Stimulated activated CD4-positive, alpha-beta T cell treated with anti-CD3 and anti-CD28 coated beads, Interleukin-15, amount 100 ng/mL, for 1 hour (primary cell): ENCODE measurements at places on chromosomes 2 and 18.

GRCh38 chr18:77061281-77061945 is 71.2 kb downstream of the MBP start:
- no peak for DNase-seq

- no peak for DNase-seq
Observed at GRCh38 chr2:131557558-131558321, 30.1 kb downstream of the CCDC74A start.

DNA sequence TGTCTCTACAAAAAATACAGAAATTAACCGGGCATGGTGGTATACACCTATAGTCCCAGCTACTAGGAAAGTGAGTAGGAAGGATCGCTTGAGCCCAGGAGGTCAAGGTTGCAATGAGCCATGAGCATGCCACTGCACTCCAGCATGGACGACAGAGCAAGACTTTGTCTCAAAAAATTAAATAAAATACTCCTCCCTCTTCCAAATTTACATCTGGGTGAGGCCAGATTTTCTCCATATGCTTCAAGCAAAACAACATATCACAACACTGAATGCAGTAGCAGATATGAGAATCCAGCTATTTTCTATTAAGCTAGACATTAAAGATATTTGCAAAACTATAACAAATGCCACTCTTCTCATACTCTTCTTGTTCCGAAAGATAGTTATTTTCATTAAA is 20.9 kb downstream of the MEMO1 start:
- no peak for DNase-seq

GRCh38 chr2:201256082-201256481 is 4.3 kb upstream of the CASP8 start:
- DNase-seq = no peak

- no peak for DNase-seq
Observed at GRCh38 chr2:170881840-170882239, 47.2 kb upstream of the GORASP2 start.

DNA sequence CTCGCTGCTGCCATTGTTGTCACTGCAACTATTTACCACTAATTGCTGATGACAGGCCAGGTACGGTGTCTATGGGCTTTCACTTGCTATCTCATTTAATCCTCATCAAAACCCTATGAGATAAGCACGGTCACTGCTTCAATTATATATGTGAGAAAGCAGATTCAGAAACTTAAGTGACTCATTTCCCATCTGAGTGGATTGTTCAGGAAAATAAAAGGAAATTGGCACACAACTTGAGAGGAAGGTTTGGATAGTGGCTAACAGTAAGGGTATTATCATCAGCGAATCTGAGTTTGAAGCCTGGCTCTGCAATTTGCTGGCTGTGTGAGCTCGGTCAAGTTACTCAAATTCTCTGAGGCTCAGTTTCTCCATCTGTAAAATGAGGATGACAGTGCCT is 196.0 kb downstream of the KCNS3 start:
- DNase-seq = no peak

- DNase-seq = no peak
Observed at GRCh38 chr18:44482761-44483160, 197.9 kb upstream of the SETBP1 start.

DNA sequence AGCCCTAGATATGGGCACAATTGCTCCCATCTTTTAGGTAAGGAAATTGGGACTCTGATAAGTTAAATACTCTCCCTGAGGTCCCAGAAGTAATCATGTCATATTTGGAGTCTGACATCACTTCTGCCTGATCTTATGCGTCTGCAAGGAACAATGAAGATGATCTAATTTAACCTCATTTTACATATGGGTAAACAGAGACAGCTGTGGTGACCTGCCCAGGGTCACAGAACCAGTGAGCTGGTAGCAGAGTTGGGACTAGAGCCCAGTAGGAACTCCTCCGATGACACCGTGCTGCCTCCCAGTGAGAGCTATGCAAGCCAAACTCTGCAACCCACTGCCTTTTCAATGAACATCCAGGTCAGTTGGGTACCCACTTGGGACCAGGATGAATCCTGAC is 17.8 kb downstream of the CTAGE1 start:
- DNase-seq = no peak

DNA sequence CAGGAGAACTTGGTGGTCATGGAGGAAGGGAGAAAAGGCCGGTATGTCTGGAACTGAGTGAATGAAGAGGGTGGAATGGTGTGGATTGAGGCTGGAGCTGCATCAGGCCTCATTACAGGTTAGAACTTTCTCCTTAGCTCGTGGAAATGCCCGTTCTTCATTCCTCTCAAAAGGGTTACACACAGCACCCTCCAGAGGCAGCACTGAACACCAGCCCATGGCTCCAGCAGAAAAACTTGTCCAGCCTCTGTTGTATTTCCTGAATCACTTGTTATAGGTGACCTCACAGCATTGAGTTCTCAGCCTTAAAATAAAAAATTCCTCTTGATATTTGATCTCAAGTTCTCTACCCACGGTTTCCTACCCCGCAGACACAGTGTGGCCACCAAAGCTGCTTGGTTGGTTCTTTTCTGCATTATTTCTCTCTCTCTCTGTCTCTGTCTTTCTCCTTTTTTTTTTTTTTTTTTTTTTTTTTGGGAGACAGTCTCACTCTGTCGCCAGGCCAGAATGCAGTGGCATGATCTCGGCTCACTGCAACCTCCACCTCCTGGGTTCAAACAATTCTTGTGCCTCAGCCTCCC is 89.6 kb downstream of the ITGB1BP1 start:
- no peak for DNase-seq

DNA sequence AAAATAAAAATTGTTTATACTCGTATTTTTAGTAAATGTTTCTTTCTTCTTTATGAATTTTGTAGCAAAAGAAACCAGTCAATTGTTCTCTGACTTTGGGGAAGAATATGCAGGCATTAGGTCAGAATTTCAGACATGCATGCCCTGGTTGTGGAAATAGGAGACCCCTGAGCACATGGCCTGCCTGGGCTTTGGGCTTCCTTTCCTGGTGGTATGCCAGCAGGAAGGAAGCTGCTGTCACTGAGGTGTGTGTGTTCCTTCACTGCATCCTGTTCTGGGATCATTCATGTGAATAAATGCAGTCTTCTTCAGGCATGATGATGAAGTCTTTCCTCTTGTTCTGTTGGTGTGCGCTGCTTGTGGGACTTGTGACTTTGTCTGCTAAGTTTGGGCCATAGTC is 920.2 kb upstream of the VRK2 start:
- no peak for DNase-seq

DNA sequence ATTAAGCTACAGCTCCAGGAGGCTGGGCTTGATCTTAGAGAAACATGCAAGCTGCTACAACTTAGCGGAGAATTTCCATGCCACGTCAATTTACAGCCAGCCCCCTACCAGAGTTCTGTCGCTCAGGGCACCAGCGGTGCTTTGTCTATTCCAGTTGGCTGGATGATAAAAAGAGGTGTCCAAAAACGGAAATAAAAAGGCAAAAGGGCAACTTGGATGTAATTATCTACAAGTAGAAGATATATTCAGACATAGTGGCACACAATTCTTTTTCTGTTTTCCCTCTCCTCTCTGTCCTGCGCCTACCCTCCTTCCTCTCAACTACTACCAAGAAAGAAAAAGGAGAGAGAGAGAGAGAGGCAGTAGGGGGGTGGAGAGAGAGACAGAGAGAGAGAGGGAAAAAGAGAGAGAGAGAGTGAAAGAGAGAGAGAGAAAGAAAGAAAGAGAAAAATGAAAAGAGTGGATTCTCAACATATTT is 363 bp upstream of the RFTN2 start:
- DNase-seq = no peak

DNA sequence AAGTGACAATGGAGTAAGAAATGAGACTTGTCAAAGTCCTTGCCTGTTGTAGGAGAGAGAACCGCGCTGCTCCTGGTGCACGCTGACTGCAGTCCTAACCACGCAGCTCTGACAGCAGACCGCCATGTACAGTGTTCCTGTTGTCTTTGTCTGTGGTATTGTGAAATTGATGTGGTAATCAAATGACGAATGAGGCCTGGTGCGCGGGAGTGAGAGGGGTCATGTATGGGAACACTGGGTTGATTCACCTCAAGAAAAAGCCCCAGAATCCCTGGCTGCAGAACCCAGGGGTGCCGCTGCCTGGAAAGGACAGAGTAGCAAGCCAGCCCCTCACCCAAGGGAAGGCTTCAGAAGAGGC is 64.0 kb downstream of the INPP4A start:
- no peak for DNase-seq

DNA sequence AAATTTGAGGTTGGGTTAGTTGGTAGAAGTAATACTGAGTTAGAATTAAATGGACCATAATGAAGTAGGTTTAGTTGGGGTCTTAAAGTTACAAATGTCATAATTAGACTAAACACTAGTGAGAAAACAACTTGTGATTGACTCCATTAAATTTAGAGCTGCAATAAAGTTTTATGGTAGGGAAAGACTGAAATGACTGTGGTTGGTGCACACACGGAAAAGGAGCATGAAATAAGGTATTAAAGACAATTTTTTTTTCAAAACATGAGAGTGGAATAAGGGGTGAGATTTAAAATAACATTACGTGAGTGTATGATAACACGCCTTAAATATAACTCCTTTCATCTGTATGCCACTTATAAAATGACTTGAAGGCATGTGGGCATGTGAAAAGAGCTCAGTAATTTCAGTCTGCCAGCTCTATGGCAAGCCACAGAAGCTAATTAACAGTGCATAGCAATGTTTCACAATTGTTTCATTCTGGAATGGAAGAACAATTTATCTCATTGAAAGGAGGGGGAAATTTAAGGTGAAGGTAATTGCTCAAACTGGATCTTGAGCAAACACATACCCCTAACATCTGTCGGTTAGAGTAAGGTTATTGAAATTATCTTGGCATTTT is 1.4 kb downstream of the FRZB start:
- no peak for DNase-seq

DNA sequence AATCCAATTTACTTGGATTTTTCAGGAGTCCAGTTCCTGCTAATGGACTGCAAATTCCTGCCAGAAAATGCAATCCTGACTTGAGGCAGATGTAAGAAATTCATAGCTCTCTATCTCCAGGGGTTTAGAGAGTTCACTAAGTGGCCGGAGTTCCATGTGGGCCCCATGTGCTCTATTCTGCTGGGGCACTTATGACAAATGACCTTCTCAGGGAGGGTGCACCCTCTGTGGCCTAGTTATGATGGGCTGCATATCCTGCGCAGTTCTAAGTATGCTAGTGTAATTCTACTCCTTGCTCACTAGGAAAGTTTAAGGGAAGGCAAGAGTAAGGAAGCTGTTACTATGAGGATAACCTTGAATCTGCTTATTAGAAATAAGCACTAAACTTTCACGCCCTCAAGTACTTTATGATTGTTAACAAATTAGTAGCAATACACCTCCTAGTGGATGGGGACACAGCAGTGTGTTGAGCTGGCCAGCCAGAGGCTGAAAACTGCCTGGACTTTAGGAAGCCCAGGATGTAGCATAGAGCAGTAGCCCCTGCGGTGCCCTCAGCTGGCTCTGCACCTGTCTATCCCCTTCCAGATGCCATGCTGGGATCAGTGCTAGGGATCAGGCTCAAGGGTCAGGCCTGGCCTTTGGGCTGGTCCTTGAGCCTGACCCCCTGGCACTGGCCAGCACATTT is 14.4 kb downstream of the SMYD1 start:
- DNase-seq = no peak

DNA sequence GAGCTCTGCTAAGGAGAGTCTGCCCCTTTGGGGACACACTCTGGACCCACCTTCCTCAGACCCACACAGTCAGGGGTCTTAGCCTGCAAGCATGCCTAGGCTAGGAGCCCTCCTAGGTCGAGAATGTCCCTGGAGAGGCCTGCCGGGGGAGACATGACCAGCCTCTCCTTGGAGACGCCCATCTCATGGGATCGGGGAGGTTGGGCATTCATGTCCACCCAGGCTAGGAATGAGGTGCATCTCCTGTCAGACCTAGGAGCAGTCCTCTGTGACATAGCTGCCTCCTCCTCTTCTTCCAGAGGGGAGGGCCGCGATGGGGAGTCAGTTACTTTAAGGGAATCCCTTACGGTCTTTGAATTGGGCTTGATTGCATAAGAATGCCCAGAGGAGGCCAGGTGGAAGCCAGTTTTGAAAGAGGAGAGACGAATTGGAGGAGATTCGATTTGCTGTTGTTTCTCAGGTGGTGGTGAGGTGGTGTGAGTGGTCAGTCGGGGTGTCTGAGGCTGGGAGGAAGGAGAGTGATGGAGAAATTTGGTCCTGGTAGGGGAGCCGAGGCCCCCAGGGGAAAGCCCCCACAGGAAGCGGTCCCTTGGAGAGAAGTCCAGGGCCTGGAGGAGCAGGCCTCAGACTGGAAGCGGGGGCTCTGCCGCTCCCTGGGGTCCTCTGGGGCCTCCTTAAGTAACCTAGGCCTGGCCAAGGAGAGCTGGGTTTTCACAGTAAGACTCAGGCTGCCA is 241.3 kb downstream of the DYSF start:
- DNase-seq = no peak

- no peak for DNase-seq
Observed at GRCh38 chr2:133753665-133754064, 185.4 kb upstream of the NCKAP5 start.

DNA sequence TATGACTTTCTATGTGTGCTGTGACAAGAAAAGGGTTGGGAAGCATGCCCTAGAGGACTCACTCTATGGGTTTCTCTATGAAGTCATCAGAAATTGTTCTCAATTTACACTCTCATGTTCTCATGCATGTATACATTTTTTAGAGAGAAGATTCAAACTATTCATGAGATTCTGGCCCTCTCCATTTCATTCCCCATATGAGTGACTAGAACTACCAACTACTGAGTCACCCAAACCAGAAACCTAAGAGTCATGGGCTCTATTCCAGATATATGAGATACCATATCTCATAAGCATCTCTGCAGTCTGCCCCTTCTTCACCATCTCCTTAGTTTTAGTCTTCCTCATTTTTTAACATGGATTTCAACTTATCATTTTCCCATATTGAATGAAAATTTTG is 87.7 kb downstream of the EXOC6B start:
- no peak for DNase-seq

GRCh38 chr18:10032331-10033015 is 118.7 kb downstream of the VAPA start:
- no peak for DNase-seq

DNA sequence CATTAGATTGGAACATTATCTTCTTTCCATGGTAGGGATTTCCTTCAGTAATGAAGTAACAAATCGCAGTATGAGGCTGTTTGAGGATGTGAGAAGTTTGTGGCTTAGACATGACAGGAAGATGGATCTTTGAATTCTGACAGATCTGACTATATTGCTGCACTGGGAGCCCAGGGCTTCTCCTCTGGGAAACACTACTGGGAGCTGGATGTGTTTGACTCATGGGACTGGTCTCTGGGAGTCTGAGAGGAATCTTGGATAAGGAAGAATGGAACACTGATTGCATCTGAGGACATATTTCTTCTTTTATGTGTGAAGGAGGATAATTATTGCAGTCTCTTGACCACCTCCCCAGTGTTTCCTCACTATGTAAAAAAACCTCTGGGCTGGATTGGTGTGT is 77.2 kb upstream of the ST6GAL2 start:
- DNase-seq = no peak
